ENCODE measurements at places on chromosomes 2 and 18.

DNA sequence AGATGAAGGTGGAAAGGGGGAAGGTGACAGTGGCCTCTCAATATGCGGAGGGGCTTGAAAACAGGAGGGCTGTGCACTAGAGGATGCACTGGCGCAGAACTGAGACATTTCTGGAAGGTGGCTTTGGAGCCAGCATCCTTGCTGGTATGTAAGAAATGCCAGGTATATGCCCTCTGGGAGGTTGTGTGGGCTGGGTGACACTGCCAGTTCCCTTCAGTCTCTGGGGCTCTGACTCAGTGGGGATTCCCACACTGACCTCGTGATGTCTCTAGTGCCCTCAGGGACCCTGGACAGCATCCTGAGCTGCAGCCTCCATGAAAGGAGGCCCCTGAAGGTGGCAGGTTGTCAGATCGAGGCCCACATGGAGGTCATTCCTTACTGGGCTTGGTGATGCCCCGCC is 74.0 kb downstream of the AGAP1 start:
- no peak for DNase-seq

- DNase-seq: no peak
Measured at GRCh38 chr18:57544936-57545660, 41.4 kb downstream of the FECH start.

DNA sequence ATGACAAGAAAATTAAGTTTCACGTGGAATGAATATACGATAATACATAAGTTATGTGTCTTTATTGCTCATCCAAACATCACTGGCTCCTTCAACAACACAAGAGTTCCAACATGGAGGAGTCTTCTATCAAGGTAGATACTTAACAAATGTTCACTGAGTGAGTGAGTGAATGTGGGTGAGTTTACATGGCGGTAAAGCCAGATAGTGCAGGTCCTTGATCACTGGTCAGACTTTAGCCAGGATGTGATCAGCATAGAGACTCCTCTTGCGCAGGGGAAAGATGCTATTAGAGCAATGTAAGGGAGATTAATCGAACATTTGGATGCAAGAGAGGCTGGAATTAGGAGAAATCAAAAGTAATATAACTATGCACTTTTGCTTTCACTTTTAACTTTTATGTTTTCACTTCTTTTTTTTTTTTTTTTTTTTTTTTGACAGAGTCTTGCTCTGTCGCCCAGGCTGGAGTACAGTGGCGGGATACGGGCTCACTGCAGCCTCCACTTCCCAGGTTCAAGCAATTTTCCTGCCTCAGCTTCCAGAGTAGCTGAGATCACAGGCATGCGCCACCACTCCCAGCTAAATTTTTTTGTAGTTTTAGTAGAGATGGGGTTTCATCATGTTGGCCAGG is 249.0 kb upstream of the ID2 start:
- DNase-seq: no peak

GRCh38 chr2:68151037-68151436 is 6.7 kb upstream of the PNO1 start:
- DNase-seq: peak; percentile 34

GRCh38 chr2:217383620-217384019 is 523.8 kb upstream of the TNP1 start:
- peak; percentile 20 for DNase-seq

GRCh38 chr2:56583796-56584315 is 400.1 kb downstream of the CCDC85A start:
- DNase-seq: no peak

GRCh38 chr18:31920277-31920676 is 22.7 kb downstream of the TRAPPC8 start:
- DNase-seq: no peak

DNA sequence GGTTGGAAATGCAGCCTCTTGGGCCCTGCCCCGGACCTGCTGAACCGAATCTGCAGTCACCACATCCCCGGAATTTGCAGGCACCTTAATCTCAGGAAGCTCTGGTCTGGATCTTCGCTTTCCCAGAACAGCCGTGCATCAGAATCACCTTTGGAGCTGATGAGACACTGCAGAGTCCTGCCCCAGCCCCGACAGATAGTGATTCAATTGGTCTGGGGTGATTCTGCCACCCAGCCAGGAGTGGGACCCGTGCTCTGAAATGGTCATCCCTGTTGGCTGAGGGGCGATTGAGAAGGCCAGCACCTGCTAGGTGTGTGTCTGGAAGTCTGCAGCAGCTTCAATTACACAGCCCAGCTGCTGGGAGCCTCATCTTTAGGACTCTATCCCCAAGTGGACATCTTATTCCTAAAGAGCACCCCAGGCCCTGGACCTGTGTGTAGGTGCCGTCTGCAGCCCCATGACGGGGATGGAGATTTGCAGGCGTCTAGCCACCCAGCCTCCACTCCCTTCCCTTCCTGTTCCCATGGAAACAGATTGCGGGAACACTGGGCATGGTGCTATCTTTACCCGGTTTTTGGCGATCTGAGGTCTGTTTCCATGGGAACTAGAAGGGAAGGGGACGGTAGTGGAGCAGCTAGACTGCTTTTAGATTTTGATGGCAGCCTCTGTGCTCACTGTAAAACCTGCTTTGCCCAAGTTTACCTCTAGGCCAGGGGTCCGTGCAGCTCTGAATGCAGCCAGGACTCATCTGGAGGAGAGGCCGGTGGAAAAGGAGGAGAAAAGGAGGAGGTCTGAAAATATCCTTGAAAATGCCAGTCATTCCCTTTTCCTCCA is 156.1 kb downstream of the LDLRAD4 start:
- DNase-seq: no peak

GRCh38 chr2:48445091-48445725 is 84.7 kb upstream of the STON1 start:
- DNase-seq: no peak

DNA sequence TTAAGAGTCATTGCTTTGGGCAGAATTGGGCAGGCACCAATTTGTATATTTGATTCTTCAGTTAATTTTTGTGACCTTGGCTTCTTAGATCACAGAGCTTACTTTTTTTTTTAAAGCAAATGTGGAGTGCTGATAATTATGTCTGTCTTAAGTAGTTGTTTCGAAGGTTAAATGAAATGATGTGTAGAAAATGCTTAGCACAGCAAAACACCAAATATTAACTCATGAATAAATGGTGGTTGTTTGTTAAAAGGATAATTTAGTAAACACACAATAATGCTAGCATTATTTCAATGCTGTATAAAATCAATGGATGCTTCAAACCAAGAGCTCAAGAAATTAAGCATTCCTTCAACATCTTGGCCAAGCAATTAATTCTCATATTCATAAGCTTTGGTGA is 143.4 kb downstream of the LPIN1 start:
- no peak for DNase-seq

DNA sequence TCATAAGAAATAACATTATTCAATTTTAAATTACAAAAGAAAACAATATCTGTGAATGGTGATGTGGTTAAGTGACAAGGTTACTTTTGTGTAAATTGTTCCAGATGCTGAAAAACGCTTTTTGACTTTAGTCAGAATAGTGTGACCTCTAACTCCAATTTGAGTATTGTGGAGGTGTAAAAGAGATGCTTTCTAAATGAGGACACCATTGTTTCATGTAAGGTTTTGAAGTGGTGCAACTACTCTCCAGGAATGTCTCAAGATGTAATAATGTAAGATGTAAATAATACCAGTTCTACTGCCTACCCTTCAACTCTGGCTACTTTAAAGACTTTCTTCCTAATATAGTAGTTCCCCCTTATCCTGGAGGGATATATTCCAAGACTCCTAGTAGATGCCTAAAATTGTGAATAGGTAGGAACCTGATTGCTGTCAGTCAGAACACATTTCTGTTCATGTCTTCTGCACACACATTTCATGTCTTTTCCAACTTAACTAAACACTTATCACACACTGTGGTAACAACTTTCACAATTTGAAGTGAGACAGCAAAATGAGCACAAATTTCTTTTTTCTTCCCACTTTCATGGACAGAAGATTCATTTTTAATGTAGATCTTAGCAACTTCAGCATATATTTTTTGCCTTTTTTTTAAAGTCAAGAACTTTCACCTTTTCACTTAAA is 39.1 kb upstream of the PPP1R1C start:
- DNase-seq: no peak

DNA sequence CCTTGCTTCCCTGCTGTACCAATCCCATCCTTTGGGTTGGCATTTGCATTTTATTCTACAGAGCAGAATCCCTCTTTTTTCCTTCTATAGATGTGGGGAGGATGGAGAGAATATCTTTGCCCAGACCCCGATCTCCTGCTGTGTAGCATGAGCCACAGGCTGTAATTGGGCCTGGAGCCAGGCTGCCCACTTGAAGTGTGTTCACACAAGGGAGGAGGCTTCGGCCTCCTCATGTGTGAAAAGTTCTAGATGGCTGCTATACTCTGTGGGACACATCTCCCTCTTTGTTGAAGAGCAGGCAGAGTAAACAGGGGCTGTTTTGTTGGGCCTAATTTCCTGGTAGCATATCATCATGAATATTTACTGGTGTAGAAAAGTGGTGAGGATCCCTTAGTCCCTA is 126.3 kb downstream of the XRCC5 start:
- DNase-seq: no peak

DNA sequence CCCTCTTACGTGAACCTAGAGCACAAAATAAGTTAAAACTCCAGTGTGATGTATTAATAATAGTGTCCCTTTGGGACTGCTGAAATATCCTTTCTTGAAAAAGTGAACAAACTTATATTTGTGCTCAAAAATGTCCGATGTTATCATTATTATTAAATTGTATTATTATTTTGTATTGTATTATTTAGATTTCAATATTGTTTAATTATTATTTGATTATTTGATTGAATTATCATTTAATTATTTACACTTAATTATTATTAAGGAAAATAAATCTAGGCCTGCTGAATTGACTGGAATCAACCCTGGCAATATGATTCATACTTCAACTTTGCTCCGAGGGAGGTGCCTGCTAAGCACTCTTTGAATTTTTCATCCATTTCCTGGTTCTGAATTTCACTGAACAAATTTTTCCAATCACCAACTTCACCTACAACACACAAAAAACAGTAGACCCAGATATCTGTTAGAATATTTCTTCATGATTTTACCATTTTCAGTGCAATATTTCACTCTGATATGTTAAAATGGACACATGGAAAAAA is 10.9 kb upstream of the EIF2AK2 start:
- DNase-seq: no peak

DNA sequence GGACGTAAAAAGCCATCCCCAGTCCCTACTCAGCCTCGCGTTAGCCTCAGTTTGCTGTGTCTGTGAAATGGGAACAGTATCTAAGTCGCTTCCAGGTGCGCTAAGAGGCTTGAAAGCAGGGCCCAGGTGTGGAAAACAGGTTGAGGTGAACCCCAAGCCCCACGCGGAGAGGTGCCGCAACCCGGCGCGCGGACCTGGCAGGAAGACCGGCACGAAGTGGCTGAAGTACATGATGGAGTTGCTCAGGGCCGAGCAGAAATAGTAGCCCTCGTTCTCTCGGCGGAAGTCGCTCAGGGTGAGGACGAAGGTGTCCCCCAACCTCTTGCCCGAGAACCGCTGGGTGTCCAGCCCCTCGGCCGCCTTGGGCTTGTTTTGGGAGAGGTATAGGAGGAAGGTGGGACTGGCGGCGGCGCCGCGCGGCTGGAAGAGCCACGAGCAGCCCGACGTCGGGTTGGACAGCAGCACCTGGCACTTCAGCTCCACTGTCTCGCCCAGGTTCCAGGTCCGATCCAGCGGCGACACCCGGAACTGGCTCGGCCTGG is 508 bp downstream of the CD8A start:
- no peak for DNase-seq

DNA sequence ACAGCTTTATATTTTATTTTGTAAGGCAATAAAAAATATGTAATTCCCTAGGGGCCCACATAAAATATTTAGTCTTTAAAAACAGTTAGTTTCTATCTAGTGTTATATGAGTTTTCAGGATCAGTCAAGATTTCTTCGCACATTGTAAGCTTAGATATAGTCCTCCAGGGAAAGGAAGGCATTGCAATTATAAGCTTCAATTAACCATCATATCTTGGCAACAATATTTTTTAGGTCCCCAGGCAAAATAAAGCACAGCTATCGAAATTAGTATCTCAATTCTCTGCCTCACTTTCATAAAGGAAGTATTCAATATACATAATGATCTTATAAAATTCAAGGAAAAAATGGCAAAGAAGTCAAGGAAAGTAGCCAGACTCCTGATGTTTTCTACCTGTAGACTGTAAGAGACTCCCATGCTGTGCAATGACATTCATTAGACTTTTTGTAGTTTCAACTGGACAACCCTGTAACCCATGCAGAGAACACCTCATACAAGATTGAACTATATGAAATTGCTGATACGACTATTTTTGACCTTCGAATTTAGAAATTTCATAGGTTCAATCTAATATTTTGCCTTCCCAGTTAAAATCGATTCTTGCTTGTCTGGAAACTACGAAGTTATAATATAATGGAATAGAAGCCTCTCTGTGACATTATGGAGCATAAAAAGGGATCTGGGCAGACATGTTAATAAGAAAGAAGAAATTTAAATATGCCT is 96.8 kb downstream of the UNC80 start:
- DNase-seq: no peak

DNA sequence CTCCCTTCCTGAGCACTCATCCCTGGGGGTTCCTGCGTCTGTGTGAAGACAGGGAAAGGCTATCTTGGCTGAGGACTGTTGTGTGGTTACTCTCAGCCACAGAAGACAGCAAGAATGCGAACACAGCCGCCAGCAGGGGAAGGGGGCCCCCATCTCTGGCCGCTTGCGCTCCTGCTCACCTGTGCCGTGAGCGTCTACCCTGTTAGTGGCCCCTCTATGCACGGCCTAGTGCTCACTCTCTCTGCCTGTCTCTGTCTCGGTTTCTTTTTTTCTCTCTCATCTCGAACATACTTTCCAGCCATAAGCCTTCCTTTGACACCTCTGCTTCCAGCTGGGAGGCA is 206.7 kb upstream of the APCDD1 start:
- no peak for DNase-seq

DNA sequence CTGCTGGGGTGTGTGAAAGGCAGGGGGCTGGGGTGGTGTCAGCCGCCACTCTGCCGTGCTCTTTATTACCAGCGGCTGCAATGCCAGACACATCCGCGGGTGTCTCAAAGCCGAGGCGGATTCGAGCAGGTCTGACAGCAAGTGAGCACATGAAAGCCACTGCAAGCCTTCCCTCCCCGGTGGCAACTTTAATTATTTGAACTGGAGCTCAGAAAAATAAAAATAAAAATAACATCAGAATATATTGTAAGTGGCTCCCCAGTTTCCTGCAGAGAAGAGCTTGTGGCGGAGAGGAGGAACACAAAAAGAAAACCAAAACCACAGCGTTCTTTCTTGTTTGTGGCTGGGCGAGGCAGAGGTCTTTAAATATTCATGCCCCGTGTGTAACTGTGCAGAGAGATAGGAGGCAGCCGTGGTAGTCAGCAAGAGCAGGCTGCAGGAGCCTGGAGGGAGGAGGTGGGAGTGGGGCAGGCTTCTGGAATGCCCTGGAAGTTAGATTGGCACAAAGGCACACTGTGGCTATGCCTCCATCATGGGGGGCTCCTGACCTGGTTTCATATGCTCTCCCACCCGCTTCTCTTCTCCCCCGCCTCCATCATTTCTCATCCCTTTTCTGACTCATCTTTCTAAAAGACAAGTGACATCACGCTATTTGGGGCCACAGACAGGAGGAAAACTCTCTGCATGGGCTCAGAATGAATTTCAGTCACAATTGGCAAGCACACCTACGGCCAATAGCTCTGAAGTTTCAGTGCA is 199.8 kb downstream of the CLIP4 start:
- DNase-seq: peak; percentile 58

GRCh38 chr2:64268330-64269048 is 124.3 kb upstream of the PELI1 start:
- DNase-seq: no peak

- DNase-seq: no peak
Measured at GRCh38 chr18:45845410-45845809, 19.9 kb downstream of the SIGLEC15 start.

Measured in fibroblast of skin of right biceps (primary cell).